ENCODE measurements at places on chromosomes 2 and 18.

- DNase-seq: no peak
Observed at GRCh38 chr2:236755278-236755840, 185.7 kb downstream of the ACKR3 start.

DNA sequence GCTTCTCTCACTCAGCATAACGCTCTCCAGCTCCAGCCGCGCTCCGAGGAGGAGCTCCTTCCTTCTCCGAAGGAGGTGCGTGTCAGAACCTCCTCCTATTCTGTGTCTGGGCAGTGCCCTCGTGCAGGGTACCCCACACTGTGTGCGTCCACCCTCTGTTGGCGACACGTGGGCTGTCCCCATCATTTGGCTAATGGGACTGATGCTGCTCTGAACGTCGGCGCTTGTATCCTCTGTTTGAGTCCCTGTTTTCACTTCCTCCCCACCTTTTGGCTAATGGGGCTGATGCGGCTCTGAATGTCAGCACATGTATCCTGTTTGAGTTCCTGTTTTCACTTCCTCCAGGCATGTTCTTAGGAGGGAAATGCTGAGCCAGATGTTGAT, 22.2 kb downstream of the KCNG2 start:
- peak; percentile 88 for DNase-seq

- no peak for DNase-seq
Observed at GRCh38 chr2:24861500-24861899, 58.5 kb downstream of the ADCY3 start.

DNA sequence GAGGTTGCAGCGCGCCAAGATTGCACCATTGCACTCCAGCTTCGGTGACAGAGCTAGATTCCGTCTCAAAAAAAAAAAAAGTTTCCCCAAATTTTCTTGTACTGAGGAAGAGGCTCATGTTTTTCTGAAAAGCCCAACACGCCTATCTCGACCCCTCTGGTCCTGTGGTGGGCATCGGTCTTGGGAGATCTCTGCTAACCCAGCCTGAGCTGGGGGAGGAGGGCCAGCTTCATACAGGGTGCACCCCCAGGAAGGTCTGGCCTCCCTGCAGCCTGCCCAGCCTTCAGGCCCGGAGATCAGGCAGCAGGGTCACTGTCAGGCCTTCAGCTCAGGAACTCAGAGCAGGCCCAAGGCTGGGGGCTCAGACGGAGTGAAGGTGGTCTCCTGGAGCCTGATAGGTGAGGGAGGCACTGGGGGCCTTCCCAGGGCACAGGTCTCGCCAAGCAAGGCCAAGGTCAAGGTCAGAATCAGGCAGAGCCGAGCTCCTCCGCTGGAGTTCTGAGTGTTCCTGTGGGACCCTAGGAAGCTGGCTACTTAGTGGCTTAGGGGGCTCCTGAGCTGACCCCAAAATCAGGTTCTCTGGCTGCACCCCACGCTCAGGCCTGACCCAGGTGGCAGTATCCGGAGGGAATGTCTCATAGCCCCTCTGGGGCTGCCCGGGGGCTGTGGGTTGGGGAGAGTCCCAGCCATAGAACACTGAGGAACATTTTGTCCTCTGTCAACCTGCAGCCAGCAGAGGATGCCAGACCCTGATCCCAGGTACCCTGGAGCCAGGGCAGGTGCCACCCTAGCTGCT, 37.9 kb upstream of the SMAD7 start:
- DNase-seq: no peak

- DNase-seq: no peak
Observed at GRCh38 chr18:12703664-12704063, 822 bp downstream of the PSMG2 start.

GRCh38 chr2:10265329-10266132, 37.2 kb upstream of the HPCAL1 start:
- no peak for DNase-seq

- DNase-seq: no peak
Observed at GRCh38 chr2:70161069-70161534, 29.7 kb downstream of the C2orf42 start.

All from CD14-positive monocyte (primary cell).